ENCODE measurements at places on chromosomes 5 and 9.

GRCh38 chr5:39648848-39649227, 224.1 kb upstream of the DAB2 start:
- no peak for DNase-seq

DNA sequence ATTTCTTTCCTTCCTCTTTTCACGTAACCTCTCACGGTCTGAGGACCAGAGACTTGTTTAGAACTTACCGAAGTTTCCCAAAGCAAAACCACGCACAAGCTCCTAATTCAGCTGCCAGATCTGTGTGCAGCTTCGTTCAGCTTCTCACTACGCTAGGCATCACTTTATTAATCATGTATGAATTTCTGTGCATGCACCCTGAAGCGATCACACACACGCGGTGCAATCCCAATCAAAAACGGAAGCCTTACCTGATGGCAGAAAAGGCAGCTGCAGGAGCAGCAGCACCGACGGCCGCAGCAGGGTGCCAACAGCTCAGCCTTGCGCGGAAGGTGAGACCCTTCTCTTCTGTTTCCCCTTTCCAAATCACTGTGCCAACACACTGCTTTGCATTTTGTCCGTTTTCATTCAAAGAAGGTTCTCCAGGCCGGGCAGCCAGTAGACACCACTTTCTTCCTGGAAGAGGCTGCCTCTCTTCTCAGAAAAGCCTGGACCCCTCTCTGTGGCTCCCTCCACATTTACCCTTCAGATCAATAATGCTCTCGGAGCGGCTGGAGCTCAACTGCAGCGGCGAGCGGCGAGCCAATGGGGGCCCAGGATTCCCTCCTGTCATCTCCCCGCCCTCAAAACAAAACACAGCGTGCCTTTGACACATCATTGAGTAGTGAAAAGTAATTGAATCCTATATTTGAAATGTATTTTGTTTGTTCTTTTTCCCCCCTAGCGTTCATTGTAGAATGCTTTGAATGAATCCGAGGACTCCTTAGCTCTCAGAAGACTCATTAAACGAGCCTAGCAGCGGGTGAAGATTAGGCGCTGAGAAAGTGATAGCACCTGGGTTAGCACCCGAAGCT, at the start of gene CDH12:
Gene CDH12, minus strand, starts transcription at position 538 of the 854 bp plus-strand sequence.
- DNase-seq, result no peak

- no peak for DNase-seq
Measured at GRCh38 chr9:81605170-81605670, 84.1 kb downstream of the TLE1 start.

- no peak for DNase-seq
Measured at GRCh38 chr9:134216961-134217360, 52.6 kb upstream of the RNU6ATAC start.

GRCh38 chr9:93675336-93676150, 99.2 kb downstream of the PHF2 start:
- no peak for DNase-seq

GRCh38 chr9:93093127-93093876, 2.7 kb upstream of the CARD19 start:
- no peak for DNase-seq

GRCh38 chr5:131265311-131265803, 1.5 kb downstream of the CDC42SE2 start:
- DNase-seq, result no peak

- no peak for DNase-seq
Measured at GRCh38 chr5:29143266-29143665, 2050.2 kb upstream of the CDH6 start.

DNA sequence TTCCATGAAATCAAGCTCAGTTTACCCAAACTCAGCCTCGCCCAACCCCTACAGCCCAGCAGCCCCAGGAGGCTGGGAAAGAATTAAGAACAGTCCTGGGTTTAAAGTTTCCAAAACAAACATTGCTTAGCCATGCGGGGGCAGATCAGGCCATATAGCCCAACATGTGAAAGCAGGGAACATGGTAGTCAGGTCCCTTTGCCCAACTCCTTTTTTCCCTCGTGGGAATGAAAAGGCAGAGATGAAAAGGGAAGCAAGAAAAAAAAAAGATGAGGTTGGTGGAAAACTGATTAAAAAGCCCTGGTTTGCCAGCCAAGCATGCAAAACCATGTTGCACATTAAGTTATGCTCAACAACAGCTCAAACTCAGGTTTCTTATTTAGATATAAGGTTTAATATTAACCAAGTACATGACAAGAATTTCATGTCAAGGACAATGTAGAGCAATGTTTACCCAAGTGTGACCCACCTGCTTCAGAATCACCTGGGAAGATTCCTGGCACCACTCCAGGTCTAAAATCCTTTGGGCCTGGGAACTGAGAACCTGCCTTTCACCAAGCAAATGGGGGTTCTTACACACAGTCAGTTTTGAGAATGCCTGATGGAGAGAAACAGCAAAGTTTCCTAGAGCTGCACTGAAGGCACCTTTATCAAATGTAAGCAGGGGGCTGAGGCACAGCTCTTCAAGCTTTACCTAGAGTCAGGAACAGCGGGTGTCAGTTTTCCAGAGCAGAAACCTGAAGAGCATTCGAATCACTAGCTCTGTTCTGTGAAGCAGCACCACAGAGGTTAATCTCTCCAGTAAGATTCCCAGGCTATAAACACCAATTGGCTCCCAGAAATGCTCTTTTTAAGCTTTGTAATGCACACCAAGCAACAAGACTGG, 1.7 kb downstream of the FREM1 start:
- DNase-seq, result no peak

GRCh38 chr5:132303589-132303988, 9.4 kb downstream of the SLC22A4 start:
- DNase-seq, result no peak

DNA sequence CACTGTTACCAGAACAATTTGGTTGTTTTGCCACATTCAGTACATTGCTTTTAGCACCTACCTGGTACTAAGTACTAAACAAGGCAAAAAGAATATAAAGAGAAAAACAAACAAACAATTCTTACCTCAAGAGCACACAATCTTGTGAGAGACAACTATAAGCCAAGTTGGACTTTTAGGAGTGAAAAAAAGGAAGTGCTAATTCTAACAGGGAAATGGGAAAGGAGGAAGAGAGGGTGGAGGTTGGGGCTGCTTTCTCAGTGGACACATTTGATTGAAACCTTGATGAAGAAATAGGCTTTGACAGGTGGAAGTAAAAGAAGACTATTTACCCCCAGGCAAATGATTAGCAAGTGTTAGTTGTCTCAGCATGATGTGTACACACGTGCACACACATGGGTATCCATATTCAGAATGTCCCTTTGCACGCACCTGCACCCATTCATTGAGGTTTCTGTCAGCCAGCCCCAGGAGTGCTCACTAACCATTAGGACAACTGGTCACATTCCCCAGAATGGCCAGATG, 302.6 kb downstream of the ACTL7B start:
- DNase-seq, result no peak

Measured in stimulated activated CD4-positive, alpha-beta T cell treated with anti-CD3 and anti-CD28 coated beads, Interleukin-15, amount 100 ng/mL, for 48 hours (primary cell).